ENCODE measurements at places on chromosomes 2 and 18.

- no peak for DNase-seq
Observed at GRCh38 chr2:224946895-224947294, 95.4 kb downstream of the DOCK10 start.

DNA sequence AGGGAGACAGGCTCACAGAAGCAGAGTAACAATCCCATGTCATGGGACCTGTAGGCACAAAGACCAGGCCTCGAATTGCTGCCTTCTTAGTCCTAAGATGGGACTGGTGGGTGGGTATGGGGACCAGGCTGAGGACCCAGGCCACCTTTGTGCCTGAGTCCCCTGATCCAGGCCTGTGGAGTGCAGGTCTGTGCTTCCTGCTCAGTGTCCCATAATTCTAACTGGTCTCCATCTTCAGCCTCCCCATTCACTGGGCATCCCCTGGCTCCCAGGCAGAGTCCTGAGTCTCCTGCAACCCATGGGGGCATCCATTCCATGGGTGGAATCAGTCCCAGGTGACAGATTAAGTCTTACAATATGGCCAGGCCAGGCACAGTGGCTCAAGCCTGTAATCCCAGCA is 83.9 kb downstream of the SMAD7 start:
- no peak for DNase-seq

GRCh38 chr2:176096986-176097819 is 2.4 kb upstream of the HOXD12 start:
- peak; percentile 34 for DNase-seq

DNA sequence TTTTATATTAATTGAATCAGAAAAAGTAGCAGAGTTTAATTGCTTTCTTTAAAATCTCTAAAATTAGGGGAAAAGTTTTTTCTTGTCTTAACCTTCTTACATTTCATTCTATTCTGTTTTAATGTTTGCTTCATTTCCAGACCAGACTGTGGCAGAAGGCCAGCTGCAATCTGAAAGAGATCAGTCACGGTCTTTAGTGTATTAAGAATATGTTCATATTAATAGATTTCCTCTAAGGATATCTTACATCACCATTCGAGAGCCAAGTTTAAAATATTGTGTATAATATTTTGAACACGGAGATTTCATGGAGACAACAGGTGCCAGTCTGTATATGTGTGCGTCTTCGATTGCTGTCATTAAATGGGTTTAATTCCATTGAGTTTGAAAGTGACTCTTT is 230.9 kb upstream of the ZSWIM2 start:
- no peak for DNase-seq

Data from HS-27A (cell line).